ENCODE measurements at places on chromosomes 3 and 15.

GRCh38 chr3:128381609-128382008, 85.1 kb downstream of the DNAJB8 start:
- no peak for DNase-seq

DNA sequence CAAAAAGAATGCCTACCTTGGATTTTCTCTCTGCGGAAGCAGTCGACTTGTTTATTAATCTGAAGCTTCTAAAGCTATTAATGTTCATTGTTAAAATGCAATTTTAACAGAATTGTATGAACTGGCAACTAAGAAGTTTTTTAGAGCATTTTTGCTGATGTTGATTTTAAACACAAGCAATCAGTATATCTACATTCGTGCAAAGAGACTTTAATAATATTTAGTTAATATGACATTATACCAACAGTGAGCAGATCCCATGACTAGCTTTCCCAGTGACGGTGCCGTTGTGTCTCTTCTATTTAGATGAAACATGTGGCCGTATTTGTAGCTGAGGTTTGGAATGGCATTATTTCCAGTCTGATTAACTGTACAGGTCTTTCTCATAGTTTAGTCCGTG, 88.0 kb downstream of the PEX5L start:
- DNase-seq: no peak

GRCh38 chr3:118075873-118076272, 958.8 kb downstream of the IGSF11 start:
- DNase-seq: no peak

DNA sequence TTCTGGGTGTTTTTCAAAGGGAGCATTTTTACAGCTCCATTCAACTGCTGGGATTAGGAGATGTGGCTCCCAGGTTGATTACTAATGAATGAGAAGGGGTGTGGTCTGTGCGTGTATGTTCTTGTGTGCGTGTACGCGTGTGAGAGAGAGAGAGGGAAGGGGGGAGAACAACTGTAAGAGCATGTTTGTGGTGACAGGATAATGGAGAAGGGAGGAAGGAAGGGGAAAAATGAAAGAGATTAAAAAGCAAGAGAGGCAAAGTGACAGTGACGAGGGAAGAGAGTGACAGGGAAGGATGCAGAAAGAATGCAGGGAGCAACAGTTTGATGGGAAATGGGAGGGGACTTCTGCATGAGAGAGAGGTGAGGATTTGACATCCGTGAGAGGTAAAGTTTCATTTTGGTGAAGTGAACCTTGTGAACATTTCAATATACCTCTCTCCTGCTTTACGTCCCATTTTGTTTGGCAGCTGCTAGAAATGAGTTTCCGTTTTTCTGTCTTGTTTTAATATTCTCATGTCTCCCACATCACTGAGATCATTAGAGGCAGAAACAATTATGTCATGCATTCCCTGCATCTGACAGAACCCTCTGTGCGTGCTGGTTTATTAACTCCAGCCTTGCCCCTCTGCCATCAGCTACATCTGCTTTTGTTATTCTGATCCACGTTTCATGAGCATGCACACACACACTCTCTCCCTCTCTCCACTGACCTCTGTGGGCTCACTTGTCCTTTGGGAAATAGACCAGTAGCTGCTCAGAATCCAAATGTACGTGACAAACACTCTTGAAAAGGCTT, 161.6 kb downstream of the GAP43 start:
- DNase-seq: no peak

DNA sequence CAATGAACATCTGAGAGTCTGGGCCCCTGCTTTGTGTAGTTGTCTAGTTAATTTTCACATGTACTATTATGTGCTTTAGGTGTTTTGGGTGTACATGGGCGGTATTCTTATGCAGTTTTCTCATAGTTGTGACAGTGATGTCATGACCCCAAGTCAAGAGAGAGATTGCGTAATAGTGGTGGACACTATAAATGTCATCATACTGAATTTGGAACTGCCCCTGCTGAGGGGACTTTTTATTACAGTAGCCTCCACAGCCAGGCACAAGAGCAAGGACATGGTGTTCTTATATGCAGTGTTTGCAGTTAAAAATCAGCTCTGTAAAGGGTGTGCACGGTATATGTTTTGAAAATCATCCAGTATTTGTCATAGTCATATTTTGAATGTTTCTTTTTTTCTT, 29.5 kb downstream of the ABHD2 start:
- DNase-seq: no peak

- DNase-seq: no peak
Measured at GRCh38 chr3:114441386-114441785, 147.6 kb downstream of the TIGIT start.

GRCh38 chr15:70505411-70505919, 257.9 kb downstream of the UACA start:
- DNase-seq: peak; percentile 76

- DNase-seq: no peak
Measured at GRCh38 chr3:68764554-68764953, 167.8 kb downstream of the TAFA4 start.

DNA sequence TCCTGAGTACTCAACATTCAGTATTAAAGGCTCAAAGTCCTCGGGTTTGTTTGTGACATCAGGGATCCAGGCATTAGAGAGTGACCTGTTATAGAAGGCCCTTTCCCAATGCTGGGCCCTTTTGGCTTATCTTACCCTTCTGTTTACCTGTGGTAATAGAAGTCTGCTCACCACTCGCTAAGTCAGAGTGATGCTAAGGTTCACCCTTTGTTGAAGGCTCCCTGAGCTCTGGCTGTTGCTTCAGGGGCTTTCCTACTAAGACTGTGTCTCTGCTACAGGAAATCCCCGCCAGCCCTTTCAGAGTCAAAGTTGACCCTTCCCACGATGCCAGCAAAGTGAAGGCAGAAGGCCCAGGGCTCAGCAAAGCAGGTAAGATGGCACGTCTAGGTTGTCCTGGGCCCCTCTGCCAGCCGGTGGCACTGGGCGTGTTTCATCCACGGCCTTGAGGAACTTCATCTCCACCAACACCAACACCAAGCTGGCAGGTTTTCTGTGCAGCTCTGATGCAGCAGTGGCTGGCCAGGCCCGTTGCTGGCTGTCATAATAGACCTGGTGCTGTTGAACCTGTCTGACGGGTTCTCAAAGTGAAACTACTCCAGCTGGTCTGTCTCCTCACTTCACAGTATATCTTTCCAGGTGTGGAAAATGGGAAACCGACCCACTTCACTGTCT, 99.1 kb downstream of the DNASE1L3 start:
- no peak for DNase-seq

DNA sequence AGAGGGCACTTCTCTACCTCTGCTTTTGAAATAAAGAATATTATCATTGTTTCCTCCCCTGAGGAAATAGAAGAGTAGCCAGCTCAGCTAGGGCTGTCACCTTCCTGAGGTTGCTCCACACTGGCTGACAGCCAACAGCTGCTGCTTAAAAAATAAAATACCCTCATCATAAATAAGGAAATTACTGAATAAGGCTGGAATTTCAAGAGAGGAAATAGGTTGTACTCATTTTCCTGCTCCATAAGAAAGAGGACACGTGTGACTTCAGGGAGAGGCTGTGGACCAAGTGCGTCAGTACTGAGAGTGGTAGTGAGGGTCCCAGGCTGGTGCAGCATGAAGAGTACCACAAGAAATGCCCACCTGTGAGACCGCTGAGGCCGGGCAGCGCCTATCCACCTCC, 8.1 kb upstream of the C2CD4B start:
- no peak for DNase-seq

DNA sequence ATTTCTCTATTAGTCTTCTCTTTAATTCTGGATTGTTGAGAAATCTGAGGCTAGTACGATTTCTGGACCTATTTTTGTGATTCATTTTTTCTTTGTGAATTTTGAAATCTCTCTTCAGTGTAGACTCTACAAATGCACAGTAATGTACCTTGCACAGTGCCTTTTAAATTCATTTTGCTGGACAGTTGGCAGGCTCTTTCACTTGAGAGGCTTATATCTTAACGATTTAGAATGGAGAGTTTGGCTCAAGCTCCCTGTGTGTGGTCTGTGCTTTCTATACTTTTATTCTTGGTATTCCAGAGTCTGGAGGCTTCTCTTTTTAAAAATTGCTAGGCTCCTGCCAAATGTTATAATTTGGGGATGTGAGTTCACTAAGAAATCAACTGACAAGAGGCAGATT, 8.8 kb downstream of the CRYBG3 start:
- no peak for DNase-seq

DNA sequence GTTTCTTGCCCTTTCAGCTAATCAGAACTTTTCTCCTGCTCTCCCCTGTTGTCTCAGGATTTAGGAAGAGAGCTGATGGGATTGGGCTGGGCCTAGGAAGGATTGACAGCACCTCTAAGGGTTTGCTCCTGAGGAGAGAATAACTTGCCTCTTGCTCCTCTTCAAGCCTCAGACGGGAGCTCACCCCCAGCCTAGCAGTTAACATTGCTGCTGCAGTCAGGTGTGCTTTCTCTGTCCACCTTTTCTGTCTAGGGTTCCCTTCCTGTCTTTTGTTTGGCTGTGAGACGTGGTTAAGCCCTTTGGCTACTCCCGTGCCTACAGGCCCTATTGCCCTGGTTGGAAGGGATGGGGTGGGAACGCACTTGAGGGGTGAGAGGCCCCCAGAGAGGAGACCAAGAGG, 20.1 kb downstream of the TMEM108 start:
- no peak for DNase-seq

- DNase-seq: no peak
Measured at GRCh38 chr15:43266834-43267233, at the start of gene TGM5. Gene TGM5 (minus strand): TSS chr15:43266928. CDS start chr15:43266849, 79 bp downstream.

DNA sequence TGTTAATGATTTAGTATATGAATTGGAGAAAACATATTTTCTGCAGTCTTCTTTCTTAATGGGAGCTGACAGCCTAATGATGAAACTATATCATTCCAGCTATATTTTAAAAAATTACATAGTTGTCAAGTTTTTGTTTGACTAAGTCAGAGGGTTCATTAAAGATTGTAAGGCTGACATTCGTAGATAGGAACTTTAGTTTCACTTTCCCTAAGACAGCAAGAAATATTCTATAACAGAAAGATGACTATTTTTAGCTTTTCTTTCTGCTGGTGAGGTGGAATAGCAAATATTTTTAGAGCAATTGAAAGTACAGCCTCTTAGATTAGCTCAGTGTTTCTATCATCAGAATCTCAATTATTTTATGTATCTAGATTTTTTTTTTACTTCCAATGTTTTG, 60.2 kb downstream of the PIAS1 start:
- DNase-seq: no peak

- DNase-seq: no peak
Measured at GRCh38 chr3:71087143-71088018, 496.1 kb downstream of the FOXP1 start.

DNA sequence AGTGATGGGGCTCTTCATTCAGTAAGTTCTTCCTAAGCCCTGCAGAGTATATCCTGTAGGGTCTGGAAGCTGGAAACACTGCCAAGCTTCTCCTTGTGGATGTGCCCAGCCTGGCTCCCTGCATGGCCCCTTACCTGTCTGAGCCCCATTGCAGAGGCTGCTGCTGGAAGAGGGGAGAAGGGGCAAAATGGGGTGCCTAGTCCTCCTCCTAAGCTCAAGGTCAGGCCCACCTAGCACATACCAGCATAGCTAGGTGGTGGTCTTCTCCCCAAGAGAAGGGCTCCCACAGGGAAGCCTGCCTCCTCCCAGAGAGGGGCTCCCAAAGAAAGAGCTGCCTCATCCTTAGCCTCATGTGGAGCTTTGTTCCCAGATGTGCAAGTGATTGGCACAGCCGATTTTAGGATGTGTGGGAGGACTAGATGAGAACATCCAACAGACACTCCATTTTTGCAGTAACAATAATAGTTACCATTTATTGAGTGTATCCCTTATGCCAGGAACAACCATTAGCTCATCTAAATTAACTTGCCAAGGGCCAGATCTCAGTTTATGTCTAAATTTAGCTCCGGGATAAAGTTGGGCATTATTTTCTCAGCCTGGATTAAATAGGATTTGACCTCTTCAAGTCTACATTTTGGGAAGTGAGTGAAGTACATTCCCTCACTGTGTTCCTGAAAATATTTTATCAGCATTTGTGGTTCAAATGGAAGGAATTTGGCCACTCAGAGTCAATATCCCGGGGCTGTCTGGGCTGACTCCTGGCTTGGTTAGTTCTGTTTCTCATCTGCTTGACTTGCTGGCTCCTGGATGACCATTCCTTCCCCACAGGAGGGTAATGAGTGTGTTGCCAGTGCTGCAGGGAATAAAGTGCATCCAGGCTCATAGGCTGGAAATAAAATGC, 291.1 kb upstream of the ROPN1 start:
- DNase-seq: no peak

DNA sequence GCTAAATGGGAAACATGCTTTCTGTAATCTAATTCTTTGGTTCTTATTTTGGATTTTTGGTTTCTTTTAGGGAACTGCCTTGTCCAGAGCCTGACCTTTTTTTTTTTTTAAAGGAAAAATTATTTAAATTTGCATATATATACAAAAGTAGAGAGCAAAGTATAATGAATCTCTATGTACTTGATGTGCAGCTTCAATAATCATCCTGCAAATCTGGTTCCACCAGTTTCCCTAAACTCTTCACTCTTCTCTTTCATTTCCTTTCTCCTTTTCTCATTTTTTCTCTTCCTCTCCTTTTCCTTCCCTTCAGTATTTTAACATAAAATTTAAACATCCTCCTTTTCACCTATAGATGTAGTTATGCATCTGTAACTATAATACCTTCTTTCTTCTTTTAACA, 82.5 kb downstream of the USP13 start:
- no peak for DNase-seq

- DNase-seq: no peak
Measured at GRCh38 chr15:25862472-25863110, 536 bp downstream of the ATP10A start.

DNA sequence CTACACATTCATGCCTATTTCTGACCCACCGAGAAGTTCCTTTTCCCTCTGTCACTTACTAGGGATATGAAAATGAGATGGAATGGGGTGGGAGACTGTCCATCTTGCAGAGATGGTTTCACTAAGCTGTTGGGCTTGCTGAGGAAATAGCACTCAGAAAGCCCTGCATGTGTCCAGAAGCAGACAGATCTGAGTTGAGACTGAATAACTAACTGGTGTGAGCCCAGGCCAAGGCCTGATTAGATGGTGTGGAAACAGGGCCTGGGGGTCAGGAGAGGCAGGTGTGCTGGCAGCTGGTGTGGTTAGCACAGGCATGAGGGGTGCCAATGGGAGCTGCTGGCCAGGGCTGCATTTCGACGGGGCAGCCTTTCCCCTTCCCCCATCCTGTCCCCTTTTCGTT, 72.1 kb downstream of the CLSTN2 start:
- DNase-seq: no peak

Data from HTR-8/SVneo (cell line).